COR-L47 (cell line): ENCODE measurements at places on chromosomes 4 and X.

GRCh38 chr4:67853336-67853735 lies 30.5 kb downstream of the TMPRSS11D start:
- no peak for DNase-seq

DNA sequence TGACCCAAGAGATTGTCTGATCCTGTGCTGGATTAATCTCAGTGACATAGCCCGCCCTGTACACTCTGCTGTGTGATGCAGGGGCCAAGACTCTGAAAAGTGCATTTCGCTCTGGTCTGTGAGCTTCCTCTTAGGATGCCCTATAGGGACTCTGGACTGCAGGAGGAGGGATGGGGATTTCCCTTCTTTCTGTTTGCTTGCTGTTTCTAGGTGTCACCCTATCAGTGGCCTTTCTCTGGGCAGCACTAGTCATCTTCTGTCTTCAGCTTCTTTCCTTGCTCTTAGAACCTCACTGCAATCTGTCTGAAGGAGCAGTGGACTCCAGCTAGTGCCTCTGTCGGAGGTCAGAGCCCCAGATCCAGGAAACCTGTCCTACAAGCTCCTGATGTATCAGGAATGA lies 34.5 kb upstream of the SCRG1 start:
- DNase-seq, result no peak

- no peak for DNase-seq
These were observed 32.6 kb downstream of the DOCK11 start for GRCh38 chrX:118528071-118528737.

GRCh38 chrX:91434351-91435168 lies at the start of gene PABPC5:
PABPC5 (plus strand) TSS chrX:91434839; CDS start chrX:91435578, 739 bp downstream.
- no peak for DNase-seq
